ENCODE measurements at places on chromosomes 2 and 18.

- DNase-seq = no peak
Observed at GRCh38 chr2:168311261-168311910, 64.0 kb upstream of the STK39 start.

DNA sequence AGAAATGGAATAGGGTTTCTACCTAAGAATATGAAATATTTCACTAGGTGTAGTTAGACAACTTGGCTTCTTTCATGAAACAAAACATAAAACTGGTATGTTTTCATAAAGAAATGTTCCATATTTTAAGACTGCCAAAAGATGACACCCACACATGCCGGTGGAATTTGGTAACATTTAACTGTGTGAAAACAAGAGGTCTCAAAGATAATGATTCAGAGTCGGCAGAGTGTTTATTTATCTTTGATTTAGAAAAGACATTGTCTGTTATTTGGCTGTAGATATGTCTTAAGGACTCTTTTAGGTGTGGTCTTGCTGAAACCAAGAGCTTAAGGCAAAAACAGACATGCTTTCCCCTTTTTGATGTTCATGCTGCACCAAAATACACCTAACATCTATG is 63.5 kb upstream of the FN1 start:
- DNase-seq = no peak

DNA sequence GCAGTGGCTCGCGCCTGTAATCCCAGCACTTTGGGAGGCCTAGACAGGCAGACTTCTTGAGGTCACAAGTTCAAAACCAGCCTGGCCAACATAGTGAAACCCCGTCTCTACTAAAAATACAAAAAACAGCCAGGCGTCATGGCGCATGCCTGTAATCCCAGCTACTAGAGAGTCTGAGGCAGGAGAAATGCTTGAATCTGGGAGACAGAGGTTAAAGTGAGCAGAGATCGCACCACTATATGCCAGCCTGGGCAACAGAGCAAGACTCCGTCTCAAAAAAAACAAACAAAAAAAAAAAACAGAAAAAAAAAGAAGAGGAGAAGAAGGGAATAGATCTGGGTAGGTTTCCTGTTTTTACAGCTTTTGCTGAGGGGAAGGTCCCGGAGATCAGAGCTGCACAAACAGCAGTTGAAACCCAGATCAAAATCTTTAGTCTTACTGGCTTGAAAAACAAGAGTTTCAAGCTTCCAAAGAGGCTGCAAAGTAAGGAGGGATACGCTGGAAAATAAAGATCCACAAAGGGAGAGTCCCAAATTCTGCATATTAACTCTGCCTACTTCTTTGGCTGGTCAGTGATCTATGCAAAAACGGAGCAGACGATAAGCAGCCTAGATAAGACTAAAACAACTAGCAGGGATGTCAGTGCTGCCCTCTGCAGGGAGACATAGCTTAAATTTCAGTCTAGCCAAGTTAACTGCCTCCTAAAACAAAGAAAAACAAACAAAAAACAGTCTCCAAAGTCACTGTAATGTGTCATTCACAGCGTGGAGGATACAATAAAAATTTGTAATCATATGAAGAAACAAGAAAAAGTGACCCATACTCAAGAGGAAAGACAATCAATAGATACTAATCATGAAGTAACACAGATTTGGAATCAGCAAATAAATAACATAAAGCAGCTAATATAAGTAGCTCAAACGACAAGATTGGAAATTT is 74.1 kb downstream of the TLK1 start:
- DNase-seq = peak; percentile 1

- no peak for DNase-seq
Observed at GRCh38 chr2:65922794-65923193, 490.4 kb upstream of the SPRED2 start.

- no peak for DNase-seq
Observed at GRCh38 chr18:32319084-32319483, 129.2 kb downstream of the MEP1B start.

DNA sequence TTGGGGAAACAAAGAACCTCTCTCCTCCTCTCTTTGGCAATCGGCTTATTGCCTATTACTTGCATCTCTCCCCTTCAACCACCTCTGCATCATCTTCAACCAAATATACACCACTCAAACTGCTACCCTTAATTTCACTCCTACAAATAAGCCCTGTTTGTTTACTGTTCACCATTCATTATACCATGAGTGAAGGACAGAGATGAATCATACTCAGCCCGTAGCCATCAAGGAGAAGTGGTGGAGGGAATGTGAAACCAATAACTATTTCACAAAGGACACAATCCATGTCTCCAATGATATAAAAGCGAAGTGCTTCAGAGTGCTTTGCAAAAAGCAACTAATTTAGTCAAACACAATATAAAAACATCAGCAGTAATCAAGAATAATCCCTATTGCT is 76.8 kb downstream of the CACNB4 start:
- no peak for DNase-seq

DNA sequence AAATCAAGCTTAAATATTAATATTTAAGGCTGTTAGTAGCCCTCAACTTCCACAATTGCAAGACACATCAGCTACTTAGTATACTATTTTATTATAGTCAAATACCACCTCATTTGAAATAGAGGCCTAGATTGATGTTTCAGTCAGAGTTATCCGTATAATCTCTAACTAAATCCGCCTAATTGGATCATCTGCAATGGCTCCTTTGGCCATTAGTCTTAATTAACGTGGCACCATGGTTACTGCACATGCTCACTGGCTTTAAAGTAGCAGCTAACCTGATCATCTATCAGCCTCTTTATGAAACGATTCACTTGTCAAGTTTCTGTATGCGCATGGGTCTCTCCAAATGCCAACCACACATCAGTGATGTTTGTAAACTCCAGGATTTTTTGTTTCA is 112.3 kb downstream of the COLEC12 start:
- no peak for DNase-seq

GRCh38 chr2:210475706-210476105 is 853 bp downstream of the LANCL1 start:
- no peak for DNase-seq

DNA sequence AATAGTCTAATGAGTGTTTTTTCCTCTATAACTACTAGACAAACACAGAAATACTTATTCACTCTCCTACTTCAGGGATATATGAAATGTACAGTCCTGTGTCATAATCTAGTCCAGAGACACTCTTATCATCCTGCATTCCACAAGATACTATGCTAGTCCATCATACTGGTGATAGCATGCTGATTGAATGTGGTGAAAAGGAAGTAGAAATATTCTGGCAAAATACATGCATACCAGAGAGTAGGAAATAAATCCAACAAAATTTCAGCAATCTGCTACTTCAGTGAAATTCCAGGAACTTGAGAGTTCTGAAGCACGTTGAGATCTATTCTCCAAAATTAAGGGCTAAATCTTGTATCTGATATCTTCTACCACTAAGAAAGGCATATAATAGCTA is 353.9 kb downstream of the PID1 start:
- no peak for DNase-seq

- DNase-seq = no peak
Observed at GRCh38 chr2:138291805-138292204, 209.8 kb upstream of the SPOPL start.

GRCh38 chr2:74366036-74366435 is 14.1 kb downstream of the DCTN1 start:
- no peak for DNase-seq

DNA sequence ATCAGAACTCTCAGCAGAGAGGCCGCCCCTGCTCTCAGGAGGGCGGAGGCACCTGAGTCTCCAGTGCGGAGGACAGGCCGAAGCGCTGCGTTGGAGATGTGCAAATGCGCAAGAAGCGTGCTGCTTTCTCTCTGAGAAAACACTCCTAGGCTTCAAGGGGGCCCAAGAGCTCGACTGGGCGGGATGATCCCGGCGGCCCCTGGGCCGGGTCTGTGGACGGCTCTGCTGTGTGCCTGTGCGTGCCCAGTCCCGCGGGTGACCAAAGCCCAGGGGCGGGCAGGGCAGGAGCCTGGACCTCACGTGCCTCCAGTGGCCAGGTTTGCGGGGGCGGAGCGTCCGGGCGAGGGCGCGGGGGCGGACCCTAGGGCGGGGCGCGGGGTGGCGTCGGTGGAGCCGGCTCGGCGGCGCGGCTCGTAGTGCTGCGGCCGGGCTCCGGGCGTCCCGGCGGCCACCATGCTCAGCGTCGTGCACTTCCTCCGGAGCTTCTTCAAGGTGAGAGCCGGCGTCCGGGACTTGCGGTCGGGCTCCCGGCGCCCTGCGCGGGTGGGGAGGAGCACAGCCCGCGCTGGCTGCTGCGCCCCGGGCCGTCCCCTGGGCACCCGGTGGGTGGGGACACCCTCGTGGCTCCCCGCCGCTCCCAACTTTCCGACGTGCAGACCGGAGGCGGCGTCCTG is at the start of gene ARHGEF4:
ARHGEF4 (plus strand) TSS at position 414 of the 674 bp plus-strand sequence; CDS start at position 454, 40 bp downstream.
- DNase-seq = peak; percentile 48

DNA sequence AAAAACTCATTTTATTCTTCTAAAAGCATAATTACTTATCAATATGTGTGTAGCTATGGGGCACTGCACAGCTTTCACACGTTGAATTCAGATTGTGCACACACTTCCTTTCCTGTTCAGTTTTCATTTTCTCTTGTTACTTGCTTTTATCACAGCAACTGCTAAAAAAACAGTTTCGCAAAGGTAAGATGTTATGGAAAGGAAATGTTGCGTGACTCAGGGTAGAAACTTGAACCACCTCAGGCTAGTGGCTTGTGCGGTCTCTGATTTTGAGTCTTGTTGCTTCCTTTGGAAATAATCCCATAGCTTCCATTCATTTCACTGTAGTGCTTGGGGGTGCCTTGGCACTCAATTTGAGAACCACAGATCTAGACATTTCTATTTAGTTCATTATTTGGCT is 171.9 kb downstream of the FMNL2 start:
- no peak for DNase-seq

GRCh38 chr2:38167968-38168350 is 92.0 kb upstream of the CYP1B1 start:
- DNase-seq = no peak

- no peak for DNase-seq
Observed at GRCh38 chr2:239460780-239461179, 60.0 kb upstream of the HDAC4 start.

- no peak for DNase-seq
Observed at GRCh38 chr18:32138332-32138982, 46.8 kb downstream of the RNF138 start.

DNA sequence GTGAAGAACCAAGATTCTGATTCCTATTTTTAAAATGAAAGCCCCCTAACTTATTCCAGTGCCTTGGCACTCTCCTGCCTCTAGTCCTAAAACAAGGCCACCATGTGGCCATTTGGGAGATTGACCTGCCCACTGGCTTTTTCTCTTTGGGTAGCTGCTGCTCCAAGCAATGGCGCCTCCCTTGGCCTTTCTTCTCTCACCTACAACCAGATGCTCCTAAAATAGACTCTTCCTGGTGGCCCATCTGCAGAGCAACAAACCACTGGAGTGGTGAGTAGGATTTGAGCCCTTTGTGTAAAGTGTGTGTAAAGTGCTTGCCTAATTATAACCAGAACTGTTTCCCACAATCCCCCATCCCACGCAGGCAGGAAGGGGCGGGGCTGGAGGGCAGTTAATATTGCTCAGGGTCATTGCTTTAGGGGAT is 114.2 kb downstream of the FHOD3 start:
- no peak for DNase-seq

- DNase-seq = no peak
Observed at GRCh38 chr2:50535971-50536759, 495.8 kb downstream of the NRXN1 start.

GRCh38 chr2:74759986-74760385 is 73.9 kb upstream of the HK2 start:
- DNase-seq = no peak

DNA sequence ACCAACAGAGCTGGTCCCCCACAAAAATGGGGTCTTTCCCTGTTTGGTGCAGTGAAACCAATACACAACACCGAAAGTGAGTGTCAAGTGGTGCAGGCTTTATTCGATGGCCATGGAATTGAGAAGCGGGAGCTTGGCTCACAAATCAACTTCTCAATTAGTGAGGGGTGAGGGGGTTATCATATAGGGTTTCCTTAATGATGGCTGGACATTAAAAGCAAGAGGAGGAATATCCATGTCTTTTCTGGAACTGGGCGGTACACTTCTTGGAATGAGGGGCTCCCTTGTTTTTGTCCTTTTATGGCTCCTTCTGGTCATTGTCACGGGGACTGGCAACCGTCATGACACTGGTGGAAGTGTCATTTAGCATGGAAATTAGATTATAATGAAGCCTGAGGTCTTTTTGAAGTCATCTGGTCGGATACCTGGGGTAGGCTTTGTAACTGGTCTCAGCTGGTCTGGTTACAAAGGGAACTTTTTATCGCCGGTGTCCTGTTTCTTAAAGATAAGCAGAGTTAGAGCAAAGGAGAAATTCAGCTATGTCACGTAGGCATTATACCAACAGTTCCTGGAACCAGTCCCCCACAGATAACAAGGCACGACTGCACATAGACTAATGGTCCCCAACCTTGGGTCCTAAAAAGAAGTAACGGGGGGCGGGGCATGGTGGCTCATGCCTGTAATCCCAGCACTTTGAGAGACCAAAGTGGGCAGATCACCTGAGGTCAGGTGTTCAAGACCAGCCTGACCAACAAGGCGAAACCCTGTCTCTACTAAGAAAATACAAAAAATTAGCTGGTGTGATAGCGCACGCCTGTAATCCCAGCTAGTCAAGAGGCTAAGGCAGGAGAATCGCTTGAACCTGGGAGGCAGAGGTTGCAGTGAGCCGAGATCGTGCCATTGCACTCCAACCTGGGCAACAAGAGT is 93.5 kb upstream of the NDUFV2 start:
- DNase-seq = no peak

DNA sequence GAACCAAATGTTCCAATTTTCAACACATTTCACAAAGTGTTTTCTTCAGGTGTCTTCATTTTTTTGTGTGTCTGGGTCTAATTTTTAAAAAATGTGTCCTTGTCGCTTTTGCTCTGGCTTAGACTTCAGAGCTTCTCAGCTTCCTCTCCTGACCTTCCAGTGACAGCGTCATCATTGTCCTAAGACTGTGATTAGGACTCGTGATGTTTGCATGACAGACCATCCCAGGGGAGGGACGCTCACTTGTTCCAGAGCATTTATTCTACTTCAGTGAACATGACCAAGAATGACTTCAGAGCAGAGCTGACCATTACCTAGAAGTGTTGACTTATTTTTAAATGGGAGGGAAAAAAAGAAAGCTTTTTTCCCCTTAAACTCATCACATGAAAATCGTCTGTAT is 591.9 kb downstream of the IRS1 start:
- DNase-seq = no peak

- DNase-seq = no peak
Observed at GRCh38 chr18:8661754-8662559, 43.4 kb upstream of the MTCL1 start.

GRCh38 chr2:240798327-240798905 is 21.6 kb downstream of the KIF1A start:
- DNase-seq = no peak

DNA sequence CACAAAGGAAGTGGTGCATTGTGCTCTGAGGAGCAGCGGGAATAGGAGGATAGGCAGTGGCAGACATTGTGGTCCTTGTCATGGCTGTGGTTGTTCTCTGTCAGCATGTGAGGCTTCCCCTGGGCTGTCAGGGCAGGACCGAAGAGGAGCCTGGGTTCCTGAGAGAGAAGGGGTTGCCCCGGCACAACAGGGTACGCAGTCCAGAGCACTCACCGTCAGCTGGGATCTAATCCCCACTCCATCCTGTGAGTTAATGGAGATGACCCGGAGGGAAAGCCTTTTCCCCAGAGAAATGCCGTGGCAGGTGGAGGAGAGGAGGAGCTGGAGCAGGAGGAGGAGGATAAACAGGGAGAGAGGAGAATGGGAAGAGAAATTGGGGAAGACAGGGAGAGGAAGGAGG is 396.7 kb upstream of the HS6ST1 start:
- DNase-seq = no peak

GRCh38 chr2:159744363-159744762 is 32.1 kb downstream of the MARCHF7 start:
- DNase-seq = no peak
